ENCODE measurements at places on chromosomes 2 and 18. TPM values are rescaled to one million over a fixed set of nuclear protein-coding genes. Genes with fewer than 3 reads are reported as not detected.
A peak's percentile ranks its signal among the peaks of the same experiment; 100 is the strongest.

ANKRD29 gene
- polyA plus RNA-seq = 4.0 TPM

NTSR2 gene
- polyA plus RNA-seq = not detected

HADHB gene
- polyA plus RNA-seq = 108 TPM

MTX2 gene
- polyA plus RNA-seq = 59.0 TPM

LRRC30 gene
- polyA plus RNA-seq = 4.2 TPM

CDH19 gene
- polyA plus RNA-seq = 1.3 TPM

ACKR3 gene
- 24.9 TPM for polyA plus RNA-seq

AUP1 gene
- polyA plus RNA-seq = 60.5 TPM

ALPP gene
- not detected for polyA plus RNA-seq

SNORC gene
- polyA plus RNA-seq = 1.4 TPM

LIMS4 gene
- 3.8 TPM for polyA plus RNA-seq

GRCh38 chr2:160695402-160696086, 201.9 kb upstream of the RBMS1 start:
- no peak for DNase-seq

DNA sequence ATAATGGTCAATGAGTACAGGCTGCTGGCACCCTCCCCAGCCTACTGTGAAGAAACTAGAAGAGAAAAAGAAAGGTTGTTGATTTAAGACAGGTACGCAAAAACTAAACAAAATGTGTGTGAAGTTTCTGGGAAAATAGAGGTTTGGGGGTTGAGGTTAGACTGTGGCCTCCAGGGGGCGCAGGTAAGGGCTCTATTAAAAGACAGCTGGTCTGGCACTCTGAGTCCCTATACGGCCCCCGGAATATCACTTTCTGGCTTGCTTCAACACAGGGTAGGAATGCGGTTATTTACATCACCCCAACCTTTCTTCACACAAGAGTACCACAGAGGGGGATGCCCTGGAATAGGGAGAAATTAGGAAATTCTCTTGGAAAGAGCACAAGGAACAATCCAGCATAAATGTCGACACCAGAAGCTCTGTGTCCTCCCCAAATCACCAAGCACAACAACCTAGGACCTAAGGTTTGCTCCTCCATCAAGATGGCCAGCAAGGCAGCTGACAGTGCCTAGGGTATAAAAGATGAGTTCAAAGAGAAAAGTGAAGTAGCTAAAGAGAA, 480.8 kb upstream of the KLHL29 start:
- no peak for DNase-seq

DNA sequence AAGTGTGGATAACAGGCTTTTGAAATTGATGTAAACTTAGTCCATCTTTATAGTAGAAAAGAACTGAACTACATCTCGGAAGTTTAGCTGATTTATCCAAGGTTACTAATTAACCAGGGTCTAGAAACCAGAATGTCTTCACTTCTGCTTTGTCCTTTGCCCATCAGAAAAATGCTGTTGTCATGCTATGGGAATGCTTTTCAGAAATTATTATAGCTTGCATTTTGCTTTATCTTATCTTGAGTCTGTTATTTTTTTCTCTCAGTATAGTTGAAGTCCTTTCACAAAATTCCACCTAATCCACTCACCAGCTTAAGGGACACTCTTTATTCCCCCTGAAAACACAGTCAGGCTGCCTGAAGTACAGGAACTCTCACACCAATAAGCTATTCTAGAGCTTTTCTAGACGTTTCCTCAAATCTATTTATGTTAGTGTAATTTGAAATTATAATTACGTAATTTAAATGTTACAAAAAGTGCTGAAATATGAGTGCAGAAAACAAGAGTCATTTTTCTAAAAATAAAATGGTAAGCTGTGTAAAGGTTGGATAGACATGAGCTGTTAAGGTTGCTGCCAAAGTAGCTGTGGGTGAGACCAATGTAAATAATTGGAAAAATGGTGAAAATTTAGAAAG, 456.3 kb downstream of the TGIF1 start:
- no peak for DNase-seq

DNA sequence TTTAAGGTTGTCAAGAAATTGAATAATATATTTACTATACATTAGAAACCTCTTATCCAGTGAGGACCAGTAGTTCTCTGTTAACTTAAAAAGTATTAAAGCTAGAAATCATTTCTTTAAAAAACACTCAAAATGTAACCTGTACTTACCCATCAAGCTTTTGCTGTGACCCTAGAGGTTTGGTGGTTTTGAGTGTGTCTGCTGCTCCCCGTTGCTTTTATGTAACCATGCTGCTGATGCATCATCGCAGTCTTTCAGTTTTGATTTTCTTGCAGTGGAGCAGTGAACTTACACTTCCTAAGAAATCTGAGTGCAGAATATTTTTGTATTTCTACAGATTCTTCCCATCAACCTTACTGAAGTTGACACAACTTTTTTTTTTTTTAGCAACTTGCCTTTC, 34.2 kb downstream of the MRPS9 start:
- DNase-seq = no peak

DNA sequence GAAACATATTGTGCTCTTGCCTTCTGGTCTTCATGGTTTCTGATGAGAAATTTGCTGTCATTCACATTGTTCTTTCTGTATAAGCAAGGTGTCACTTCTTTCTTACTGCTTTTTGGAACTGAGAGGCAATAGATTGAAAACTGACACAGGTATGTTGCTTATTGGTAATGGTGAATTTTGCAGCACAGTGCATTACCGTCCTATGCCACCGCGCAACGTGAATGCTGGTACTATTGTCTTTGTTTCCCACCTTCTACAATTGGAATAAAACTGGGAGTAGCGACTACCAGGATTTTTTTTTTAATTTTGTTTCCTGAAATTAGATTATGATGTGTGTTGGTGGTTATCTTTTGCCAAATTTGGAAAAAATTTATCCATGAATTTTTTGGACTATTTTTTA, 11.4 kb downstream of the XIRP2 start:
- DNase-seq = no peak

DNA sequence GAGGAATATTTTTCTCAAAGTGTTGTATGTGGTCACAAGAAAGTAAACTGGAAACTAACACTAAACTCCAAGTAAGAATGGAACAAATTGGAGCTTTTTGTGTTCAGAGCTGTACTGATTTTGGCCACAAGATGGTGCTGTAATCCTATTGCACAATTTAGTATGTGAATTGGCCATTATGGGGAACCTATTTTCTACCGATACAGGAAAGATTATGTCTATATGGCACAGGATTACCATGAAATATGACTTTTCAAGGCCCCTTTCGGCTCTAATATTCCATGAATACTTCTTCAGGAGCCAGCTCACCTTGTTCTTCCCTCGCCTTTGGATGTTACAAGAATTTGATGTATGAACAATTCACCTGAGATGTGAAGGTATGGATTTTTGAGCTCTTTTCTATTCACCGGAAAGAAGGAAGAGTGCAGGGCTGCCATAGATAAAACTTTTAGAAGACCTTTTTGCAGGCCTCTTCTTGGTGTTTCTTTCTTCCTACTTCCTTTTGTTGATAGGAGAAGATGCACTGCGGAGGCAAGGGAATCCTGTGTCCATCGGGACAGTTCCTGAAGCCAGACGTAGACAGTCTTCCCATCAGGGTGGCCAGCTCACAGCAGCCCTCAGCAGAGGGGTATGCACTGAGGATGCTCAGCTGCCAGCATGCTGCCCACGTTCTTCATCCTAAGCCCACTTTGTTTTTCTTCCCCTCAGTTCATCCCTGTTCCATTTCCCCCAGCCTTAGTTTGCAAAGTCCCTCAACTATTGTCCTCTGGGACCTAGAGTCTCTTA, 13.3 kb downstream of the MRPL44 start:
- peak; percentile 47 for DNase-seq

GRCh38 chr2:1721706-1722646, 22.3 kb downstream of the PXDN start:
- no peak for DNase-seq

DNA sequence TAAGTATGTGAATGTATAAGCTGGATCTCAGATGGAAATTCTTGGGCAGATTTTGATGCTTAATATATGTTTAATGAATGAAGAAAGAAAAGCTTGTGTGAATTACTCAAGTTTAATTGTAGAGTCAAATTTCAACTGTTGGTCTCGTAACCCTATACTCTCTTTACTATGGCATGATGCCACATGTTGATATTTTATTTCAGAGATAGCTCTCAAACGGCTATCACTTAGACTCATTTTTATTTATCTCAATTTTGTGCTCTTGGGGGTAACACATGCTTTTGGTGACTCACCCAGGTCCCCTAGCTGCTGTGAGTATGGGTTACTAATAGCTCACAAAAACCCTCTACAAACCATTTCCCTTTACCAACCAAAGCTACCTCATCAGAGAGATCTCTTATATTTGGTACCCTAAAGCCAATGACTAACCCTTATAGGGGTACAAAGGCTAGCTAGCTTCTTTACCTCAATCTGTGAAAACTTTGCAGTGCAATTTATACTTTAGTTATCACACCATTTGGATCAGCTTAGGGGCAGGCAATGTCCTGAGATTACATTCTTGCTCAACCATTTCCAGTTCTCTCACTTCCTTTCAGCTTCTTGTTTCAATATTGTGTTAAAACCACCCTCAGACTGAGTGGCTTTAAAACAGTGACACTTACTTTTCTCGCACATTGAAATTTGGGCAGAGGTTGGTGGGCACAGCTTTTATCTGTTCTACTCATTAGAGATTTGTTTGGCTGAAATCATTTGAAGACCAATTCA, 240.3 kb downstream of the CDH7 start:
- DNase-seq = no peak

DNA sequence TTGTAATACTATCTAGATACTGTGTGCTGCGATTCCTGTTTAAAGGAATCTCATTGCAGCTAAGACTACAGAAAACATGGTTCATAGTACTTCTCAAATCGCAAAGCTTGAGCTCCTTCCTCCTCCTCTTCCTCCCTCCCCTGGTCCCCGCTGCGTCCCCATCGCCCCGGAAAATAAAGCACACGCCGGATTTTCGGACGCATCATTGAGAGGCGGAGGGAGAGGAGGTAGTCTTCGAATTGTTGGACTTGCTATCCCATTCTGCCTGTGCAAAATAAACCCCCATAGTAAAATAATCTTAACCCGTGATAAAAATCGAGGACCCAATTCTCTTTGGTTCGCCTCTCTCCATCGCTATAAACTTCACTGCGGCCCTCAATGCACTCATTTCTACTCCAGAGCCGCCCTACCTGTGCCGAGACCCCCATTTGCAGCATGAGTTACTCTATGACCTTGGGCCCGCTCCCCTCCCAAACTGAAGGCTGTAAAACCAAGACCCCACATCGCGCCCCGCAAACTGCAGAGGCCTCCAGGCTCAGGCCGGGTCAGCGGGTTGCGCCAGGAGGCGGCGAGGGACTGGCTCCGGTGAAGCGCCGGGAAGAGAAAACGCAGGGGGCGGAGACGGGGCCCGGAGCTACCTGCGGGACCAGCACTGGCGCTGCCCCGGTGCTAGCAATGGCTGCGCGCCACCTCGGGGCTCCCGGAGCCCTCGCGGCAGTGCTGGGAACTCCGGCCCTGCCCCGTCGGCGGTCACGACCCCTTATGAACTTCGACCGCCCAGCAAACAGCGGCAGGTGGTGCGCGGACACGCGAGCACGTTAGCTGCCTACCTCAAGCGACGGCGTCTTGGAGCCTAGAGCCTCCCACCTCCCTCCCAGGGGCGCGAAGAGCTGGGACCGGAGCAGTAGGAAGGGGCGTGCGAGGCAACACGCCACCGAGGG, 649 bp downstream of the ESCO1 start:
- DNase-seq = no peak

- DNase-seq = no peak
Observed at GRCh38 chr2:215728504-215729065, 284.8 kb downstream of the MREG start.

- DNase-seq = no peak
Observed at GRCh38 chr2:68246396-68246795, 5.9 kb downstream of the PPP3R1 start.

DNA sequence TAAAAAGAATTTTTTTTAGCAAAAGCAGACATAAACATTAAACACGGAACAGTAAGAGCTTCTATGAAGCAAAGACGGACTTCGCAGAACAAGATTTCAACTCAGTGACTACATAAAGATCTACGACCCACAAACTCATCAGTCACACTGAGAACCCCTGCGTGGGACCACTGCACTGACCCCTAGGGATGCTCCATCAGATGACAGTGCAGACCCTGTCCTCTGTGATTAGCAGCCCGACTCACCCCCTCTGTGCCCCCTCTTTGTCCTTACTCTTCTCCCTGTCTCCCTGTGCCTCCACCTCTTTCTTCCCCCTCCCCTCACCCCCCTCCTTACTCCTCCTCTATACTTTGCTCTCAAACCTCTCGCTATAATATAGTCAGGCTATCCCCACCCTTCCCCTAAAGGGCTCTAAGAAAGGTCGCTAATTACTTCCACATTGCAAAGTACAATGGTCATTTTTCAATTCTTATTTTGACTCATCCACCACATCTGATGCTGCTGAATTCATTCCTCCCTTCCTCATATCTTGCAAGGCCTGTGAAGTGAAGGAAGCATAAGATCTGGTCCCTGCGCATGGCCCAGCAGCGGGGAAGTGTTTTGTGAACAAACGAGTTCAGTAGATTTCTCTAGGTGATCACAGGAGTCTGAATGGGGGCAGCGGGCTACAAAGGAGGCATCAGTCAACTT, 89.3 kb downstream of the CABYR start:
- peak; percentile 8 for DNase-seq

GRCh38 chr2:117785740-117786139, 28.8 kb upstream of the DDX18 start:
- DNase-seq = peak; percentile 1

DNA sequence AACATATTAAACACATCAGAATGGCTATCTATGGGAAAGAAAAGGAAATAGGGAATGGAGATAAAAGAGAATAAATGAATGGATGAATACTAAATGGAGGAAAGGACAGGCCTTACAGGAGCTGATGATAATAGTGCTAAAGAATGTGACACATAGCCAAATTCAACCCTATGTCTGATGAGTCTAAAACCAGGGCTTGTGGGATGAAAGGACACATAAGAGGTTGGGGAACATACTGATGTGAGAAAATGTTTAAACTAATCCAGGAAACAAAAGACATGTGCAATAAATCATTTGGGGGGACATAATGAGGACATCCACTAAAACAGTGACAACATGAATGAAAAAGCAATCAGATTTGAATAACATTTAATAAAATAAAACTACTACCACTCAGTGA, 120.0 kb downstream of the DYM start:
- no peak for DNase-seq

- DNase-seq = no peak
Observed at GRCh38 chr2:37851828-37852584, 73.1 kb upstream of the RMDN2 start.

- no peak for DNase-seq
Observed at GRCh38 chr2:200667413-200667812, 81.6 kb downstream of the AOX1 start.

- DNase-seq = no peak
Observed at GRCh38 chr18:7021994-7022840, 95.4 kb downstream of the LAMA1 start.

- no peak for DNase-seq
Observed at GRCh38 chr18:68121826-68122225, 593.1 kb downstream of the TMX3 start.

Data from forelimb muscle (tissue), 1 donor.